ENCODE measurements at places on chromosomes 7 and 10.

DNA sequence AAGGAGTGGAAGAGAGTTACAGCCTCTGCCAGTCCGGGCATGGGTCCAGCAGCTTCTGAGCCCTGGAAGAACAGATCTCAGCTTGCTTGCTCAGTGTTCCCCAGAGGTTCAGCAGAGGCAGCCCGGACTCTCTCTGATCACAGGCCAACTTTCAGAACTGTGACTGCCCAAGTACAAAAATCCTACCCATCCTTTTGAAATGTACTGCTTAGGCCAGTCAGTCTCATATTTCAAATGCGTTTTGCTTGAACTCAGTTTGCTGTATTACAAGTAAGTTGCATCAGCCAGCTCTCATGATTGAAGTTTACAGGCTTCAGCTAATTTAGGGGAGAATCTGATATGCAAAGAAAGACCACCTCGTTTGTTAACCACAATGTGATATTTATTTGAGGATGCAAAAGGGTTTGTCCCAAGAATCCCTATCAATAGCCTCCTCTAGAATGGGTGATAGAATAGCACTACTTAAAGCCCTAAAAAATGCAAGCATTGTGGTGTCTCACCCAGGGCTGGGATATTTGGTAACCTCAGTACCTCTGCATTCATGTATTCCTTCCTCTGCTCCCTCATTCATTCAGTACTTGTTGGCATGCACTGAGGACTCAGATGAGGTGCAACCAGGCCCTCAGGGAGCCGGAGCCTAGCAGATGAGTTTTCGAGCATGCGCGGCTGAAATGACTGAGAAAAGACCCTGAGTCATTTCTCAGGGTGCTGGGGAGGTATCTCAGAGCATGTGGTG is 7.0 kb downstream of the AIMP2 start:
- DNase-seq = peak; percentile 83

DNA sequence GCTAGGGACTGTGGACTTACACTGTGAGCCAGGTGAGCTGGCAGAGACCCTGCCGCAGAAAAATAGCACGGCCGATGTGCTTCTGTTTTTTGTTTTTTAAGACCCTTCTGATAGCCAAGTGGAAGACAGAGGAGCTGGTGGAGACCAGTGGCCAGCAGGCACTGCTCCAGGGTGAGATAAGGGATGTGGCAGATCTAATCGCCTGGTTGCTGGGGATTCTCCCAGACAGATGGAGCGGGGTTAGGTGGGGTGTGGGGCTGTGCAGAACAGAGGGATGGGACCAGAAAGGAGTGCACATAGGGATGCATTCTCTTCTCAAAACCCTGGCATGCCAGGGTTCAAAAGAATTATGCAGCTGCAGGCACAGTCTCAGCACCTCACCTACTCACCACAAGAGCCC is 82.2 kb downstream of the VOPP1 start:
- DNase-seq = no peak

DNA sequence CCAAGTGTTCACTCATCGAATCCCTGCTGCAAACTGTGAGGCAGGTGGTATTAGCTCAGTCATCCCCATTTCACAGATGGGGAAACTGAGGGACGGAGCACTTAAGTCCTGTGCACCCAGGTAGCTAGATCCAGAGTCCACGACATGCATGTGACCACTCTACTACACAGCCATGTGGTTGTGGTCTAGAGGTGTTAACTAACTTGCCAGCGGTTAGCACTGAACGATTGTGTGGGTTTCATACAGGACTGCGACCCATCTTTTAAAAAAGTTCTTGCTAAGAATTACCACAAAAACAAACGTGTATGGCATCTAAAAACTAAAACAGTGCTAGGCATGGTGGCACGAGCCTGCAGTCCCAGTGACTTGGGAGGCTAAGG is 16.1 kb upstream of the ABCC2 start:
- DNase-seq = no peak

GRCh38 chr7:9498303-9498702 is 1064.9 kb downstream of the NXPH1 start:
- DNase-seq = no peak

- no peak for DNase-seq
Observed at GRCh38 chr10:12566161-12567115, 217.1 kb downstream of the CAMK1D start.

DNA sequence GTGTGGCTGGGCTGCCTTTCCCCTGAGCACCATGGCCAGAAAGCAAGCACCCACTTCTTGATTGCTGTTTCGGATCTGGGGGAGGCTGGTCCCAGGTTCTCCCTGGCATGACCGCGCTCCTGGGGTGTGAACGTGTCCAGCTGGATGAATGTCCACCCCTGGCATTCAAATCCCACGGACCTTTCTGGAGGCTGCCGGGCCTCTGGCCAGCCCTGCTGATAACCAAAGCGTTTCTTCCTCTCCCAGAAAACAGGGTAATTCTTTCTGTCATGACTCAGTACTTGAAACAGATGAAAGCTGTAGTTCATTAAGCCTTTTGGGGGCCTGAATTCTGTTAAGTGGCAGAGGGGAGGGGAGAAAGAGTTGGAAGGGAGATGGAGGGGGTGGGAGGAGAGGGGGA is 73.1 kb upstream of the SAMD8 start:
- no peak for DNase-seq

DNA sequence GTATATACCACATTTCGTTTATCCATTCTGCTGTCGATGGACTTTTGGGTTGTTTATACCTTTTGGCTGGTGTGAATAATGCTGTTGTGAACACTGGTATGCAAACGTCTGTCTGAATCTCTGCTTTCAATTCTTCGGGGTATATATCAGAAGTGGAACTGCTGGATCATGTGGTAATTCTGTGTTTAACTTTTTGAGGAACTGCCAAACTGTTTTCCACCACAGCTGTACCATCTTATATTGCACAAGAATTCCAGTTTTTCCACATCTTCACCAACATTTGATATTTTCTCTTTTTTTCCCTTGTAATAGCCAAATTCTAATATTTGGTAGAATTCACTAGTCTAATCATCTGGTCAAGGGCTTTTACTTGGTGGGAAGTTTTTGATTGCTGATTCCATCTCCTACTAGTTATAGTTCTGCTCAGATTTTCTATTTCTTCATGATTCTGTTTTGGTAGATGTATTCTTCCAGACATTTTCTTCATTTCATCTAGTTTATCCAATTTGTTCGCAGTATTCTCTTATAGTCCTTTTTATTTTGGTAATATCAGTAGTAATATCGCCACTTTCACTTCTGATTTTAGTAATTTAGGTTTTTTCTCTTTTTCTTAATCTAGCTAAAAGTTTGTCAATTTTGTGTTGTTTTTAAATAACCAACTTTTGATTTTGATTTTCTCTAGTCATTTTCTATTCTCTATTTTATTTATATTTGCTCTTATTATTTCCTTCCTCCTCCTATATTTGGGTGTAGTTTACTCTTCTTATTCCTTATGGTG is 271.2 kb downstream of the ZEB1 start:
- no peak for DNase-seq

DNA sequence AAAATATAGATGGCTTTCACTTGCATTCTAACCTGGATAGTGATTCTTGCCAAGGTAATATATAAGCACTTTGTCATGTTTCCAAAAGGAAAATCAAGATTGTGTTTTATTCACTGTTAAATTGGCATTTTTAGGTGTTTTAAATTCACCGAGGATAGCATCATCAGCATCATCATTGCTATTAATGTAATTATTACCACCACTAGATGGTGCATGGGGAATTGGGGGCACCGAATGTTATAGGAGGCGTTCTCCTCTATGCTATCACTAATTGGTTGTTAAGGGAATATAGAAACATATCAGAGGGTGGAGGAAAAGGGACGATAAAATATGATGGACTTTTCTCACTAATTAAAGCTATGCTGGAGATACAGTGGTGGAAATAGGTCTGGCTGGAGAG is 95.5 kb downstream of the CELF2 start:
- DNase-seq = no peak

DNA sequence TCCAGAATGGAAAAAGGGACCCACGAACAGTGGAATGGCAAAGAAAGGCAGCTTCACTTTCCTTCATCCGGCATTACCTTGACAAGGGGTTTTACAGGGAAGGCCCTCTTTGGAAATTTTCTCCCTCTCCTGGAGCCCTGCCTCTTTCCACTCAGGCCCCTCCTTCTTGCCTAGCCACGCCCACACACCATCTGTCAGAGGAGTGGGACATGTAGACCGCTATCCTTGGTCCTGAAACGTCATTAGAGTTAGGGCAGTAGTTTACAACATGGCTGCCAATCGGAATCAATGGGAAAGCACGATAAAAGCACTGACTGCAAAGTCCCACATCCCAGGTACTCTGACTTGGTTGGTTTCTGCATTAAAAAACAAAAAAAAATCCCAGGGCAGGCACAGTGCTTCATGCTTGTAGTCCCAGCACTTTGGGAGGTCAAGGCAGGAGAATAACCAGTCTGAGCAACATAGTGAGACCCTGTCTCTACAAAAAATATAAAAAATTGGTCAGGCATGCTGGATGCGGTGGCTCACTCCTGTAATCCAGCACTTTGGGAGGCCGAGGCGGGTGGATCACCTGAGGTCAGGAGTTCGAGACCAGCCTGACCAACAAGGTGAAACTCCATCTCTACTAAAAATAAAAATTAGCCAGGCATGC is 96.4 kb downstream of the MARCHF5 start:
- DNase-seq = peak; percentile 72

DNA sequence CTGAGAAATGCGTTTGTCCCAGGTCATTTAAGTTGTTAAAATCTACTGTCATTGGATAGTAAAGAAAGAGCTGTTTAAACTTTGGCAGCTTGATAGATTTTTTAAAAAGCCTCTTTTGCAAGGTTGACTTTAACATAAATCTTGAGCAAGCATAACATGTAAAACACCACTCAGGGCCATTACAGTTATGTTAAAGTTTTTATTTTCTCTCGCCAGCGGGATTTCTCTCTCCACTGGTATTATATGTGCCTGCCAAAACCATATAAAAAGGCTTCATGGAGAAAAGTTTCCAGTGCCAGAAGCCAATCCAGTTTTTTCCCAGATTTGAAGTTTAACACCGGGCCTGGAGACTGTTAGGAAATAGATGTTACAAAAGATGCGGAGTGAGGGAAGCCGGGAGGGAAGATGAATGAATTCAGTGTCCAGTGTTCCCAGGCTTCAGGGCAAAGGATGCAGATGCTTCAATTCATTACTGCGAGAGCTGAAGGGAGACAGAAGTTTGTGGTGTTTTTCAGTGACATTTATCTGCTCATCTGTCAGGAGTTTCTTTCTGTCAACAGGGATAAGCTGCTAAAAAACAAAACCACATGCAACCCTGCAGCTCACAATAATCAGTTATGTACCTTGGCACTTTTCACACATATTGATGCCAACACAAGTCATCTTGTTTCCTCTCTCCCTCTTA is 155.5 kb downstream of the SPAG6 start:
- DNase-seq = no peak

GRCh38 chr10:49028639-49029038 is 86.7 kb downstream of the VSTM4 start:
- no peak for DNase-seq

DNA sequence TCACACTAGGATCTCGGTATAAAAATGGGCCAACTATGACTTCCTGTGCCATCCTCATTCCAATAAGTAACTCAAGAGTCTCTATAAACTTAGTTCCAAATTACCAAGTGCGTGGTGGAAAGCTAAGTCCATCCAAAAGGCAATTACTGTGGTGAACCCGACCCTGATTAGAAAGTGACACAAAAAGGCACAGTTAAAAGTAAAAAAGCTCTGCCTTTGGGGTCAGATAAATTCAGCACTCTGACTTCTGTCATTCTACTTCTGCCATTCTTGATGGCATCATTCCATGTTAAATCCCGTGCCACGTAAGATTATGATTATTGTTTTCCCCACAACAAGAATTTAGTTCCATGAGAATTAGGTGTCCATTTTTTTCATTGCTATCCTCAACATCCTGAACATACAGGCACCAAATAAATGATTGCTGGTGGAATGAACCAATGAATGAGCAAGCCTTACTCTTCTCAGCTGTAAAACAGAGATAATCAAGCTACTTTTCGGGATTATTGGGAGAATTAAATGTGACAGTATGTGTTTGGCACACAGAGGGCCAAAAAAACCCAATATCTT is 877 bp downstream of the NCOA4 start:
- no peak for DNase-seq

GRCh38 chr10:126846959-126847358 is 58.3 kb upstream of the DOCK1 start:
- DNase-seq = no peak

DNA sequence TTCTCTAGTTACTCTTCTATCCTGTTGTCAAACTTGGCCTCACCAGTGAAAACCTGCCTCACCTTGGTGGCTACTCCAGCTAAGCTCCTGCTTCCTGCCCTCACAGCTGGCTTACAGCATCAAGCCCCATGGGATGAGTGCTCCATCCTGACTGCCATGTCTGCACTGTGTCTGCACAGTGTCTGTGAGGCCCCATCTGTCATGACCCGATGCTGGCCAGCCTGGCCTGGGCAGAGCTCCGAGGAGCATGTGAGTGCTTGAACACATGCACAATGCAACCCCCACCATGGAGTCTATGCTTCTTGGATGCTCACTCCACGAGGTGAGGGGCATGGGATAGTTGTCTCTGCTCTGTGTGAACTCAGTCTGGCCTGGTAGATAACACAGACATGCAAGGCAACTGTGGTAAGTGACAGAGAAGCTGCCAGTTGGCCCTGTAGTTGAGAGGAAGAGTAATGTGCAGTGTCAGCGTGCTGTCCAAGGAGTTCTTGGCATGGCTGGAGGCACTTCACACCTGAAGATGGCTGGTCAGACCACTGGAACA is 207.1 kb upstream of the ZNF32 start:
- DNase-seq = no peak

GRCh38 chr7:129502708-129503685 is 666 bp downstream of the SMKR1 start:
- DNase-seq = no peak

- no peak for DNase-seq
Observed at GRCh38 chr10:105834261-105835059, 1193.4 kb downstream of the SORCS3 start.

GRCh38 chr7:45642044-45642443 is 67.9 kb downstream of the ADCY1 start:
- DNase-seq = no peak

GRCh38 chr7:104185346-104185745 is 22.5 kb downstream of the ORC5 start:
- DNase-seq = no peak

GRCh38 chr10:28300027-28300426 is 2.8 kb downstream of the MPP7 start:
- DNase-seq = no peak

- no peak for DNase-seq
Observed at GRCh38 chr7:148014541-148014940, 576.0 kb upstream of the C7orf33 start.

- DNase-seq = no peak
Observed at GRCh38 chr10:43340619-43341018, 30.8 kb upstream of the FXYD4 start.

- DNase-seq = no peak
Observed at GRCh38 chr7:23472046-23472445, 1.8 kb upstream of the IGF2BP3 start.

Data from Right ventricle myocardium inferior (tissue), 1 donor.